ENCODE measurements at places on chromosomes 13 and 19. TPM values are rescaled to one million over a fixed set of nuclear protein-coding genes. Genes with fewer than 3 reads are reported as not detected.

DNA sequence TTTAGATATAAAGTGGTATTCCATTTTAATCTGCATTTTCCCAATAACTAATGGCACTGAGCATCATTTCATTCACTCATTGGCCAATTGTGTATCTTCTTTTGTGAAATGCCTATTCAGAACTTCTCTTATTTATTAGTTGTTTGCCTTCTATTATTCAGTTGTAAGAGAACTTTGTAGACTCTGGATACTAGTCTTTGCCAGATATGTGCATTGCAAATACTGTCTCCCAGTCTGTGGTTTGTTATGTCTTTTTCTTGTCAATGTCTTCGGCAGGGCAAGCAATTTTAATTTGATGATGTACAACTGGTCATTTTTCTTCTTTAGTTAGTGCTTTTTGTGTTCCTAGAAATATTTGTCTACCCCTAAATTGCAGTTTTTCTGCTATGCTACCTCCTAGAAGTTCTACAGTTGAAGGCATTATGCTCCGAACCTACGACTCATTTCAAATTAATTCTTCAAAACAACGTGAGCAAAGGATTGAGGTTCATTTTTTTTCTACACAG, 115.9 kb downstream of the TSHZ3 start:
- DNase-seq = no peak

DNA sequence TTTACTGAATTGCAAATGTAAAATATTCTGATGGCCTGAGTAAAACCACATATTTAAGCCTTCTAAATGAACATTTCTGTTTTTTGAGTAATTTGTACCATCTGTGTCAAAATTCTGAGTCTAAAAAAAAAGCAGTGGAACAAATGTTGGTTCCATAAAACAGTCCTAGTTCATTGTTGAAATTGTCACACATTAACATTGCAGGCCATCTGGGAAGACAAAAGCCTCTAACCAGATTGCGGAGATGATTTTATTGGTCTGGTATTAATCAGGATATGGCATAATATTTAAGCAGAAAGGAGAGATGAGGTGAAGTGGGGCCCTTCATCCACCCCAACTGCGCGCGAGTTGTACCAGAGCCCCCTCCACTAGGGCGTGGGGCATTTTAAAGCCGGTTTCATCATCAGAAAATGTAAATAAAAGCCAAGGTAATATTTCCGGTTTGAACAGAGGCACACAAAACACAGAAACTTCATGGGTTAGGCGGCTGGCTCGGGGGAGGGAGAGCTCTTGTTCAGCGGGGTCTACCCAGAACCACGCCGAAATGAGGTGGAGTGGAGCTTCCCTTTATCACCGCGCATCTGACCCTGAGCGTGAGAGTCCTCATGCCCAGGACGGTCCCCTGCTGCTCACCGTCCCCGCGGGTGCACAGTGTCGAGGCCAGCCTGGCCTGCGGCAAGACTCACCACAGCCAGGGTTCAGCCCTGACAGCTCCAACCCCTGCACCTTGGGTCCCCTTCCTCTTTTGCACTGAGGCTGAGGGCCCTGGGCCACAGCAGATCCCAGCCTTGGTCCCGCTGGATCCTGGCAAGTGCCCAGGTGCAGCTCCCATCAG, 169.2 kb downstream of the URI1 start:
- DNase-seq = no peak

- DNase-seq = no peak
Observed at GRCh38 chr13:38990693-38991092, at the start of gene STOML3. Gene STOML3, minus strand, starts transcription at chr13:38990831. Its CDS starts 110 bp downstream, at chr13:38990721.

GRCh38 chr13:76871432-76871831, 14.8 kb downstream of the KCTD12 start:
- no peak for DNase-seq

Gene C19orf53
- total RNA-seq = 86.6 TPM

Gene FAM216B
- not detected for total RNA-seq

Data from osteocyte (in vitro differentiated cells).